Frontal cortex (tissue), 4 donors: ENCODE measurements at places on chromosomes 1 and 21. TPM values are rescaled to one million over a fixed set of nuclear protein-coding genes. Genes with fewer than 3 reads are reported as not detected.

DPH2 gene
- 12.2 TPM for total RNA-seq

TXNIP gene
- total RNA-seq: 125 TPM

GUCA2B gene
- total RNA-seq: not detected

MPZ gene
- total RNA-seq: 1.6 TPM

DMBX1 gene
- total RNA-seq: not detected

IL6R gene
- 3.3 TPM for total RNA-seq

PLPPR4 gene
- total RNA-seq: 168 TPM

BRWD1 gene
- total RNA-seq: 399 TPM

TSHB gene
- not detected for total RNA-seq

SAMD13 gene
- total RNA-seq: 5.3 TPM

TSNAX gene
- 60.7 TPM for total RNA-seq

- no peak for DNase-seq
Observed at GRCh38 chr1:235130766-235131270, 2.2 kb upstream of the TOMM20 start.

- DNase-seq: no peak
Observed at GRCh38 chr1:30403726-30404125, 319.7 kb downstream of the MATN1 start.

DNA sequence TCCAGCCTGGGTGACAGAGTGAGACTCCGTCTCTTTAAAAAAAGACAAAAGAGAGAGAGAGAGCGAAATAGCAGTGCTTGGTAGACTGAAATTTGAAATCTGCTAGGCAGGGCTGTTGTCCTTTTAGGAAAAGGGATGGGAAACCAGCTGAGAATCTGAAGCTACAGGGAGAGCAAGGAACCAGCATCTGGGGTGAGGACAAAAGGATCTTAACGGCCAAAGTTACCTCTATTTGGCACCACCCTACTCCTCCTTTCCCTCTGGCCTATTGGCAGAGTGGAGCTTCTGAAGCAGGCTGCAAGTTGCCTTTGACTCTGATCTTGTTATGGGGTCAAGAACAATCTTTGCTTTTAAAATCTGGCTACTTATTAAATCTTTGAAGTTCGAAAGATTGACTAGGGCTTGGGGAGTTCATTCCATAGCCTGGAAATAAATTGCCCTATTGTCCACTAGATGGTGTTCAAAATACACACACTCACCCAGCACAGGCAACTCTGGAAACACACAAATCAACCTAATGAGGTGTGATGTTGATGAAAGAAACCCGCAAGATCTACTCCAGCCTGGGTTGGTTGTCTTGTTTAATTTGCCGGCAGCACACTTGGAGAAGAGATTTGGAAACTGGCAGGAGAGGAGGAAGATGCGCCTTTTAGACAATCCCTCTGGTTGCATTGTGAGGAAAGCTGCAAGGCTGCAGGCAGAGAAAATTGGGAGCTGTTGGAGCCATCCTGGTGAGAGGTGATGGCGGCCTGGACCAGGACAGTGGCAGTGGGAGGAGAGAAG lies 16.5 kb upstream of the PARP1 start:
- DNase-seq: peak; percentile 61

DNA sequence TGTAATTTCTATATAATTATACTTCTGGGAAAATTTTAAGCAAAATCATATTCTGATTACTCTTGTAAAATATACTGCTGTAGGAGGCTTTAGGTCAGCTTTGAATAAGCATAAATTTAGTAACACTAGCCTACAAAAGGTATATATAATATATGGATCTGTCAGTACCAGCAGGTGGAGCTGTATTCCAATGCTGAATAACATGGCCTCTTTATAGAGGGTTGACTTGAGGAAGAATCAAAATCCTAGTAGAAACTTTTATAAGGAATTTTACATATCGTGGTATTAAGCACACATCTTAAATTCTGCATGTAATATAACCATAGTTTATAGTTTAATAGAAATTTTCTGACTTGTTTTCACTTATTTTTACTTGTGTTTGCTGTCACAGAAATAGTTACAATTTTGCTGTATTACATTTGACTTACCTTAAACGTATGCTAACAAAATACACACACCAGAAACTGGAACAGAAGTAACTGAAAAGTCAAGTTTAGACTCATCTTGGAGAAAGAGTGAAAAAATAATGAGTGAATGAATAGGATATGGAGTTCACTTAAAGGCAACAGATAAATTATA lies 79.3 kb downstream of the HMCN1 start:
- DNase-seq: no peak

DNA sequence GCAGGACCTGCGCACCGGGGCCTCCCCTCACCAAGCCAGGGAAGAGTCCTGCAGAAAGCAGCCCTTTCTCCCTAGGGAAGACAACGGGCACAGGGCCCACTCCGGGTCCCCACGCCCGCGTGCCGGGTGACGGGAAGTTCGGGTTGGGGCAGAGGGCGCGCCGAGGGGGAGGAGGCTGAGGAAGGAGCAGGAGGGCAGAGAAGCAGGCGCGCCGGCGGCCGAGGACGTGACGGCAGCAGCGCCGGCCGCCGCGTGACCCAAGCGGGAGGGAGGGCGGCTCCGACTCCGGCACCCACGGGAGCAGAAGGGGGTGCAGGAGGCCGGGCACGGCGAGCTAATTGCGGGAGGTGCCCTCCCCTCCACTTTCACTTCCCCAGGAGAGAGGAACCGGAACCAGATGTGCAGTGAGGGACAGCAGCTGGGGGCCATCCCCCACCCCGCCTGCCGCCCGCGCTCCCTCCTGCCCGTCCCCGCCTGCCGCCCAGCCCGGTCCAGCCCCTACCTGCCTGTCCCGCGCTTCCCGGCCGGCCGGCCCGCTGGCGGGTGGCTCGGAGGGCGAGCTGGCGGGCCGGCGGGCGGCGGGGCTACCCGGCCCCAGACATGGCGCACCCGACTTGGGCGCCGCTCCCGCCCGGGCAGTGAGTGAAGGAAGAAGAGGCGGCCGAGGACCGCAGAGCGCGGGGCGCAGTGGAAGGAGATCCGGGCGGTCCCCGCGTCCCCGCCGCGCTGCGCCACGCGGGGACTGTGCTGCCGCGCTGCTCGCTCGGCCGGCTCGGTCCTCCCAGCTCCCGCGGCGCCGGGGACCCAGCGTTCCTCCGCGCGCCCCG lies 510 bp downstream of the DENND4B start:
- peak; percentile 88 for DNase-seq

DNA sequence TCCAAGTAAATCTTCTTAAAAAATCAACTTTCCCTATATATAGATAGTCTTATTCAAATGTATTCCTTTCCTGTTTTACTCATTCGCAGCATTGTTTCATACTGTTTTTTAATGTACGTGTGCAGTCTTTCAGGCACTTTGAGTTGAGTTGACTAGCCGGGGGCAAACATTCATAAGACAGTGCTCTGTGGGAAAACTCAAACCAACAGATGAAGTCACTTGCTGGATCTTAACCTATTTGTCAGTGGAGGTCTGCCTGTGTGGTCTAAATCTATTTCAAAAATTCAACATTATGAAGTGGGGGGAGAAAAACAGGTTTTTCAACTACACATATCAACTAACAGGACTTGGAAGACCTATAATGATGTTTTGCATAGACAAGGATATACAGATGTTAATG lies 6.2 kb downstream of the HSD11B1 start:
- no peak for DNase-seq

GRCh38 chr1:90107990-90108389 lies 113.1 kb downstream of the ZNF326 start:
- no peak for DNase-seq

DNA sequence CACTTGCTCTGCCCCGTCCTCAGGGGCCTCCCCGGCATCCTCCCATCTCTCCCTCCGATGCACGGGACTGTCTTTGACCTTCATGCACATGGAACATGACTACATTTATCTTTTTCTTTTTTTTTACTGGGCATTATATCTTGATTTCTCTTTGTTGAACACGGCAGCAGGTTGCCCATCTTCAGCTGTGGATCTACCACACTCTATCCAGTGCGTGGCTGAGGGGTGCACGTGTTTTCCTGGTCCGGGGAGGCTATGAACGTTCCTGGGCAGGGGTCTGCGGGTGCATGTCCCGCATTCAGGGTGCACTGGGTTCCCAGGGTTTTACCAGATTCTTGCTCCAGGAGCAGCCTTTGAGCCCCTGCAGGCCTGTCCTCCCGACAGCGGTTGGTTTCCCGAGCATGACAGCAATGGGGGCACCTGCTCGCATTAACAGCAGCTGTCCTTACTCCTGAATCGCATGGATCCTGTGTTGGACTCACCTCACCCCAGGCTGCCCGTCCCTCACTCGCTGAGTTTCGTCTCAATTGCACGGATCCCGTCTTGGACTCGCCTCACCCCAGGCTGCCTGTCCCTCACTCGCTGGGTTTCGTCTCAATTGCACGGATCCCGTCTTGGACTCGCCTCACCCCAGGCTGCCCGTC lies 7.4 kb downstream of the POFUT2 start:
- no peak for DNase-seq

DNA sequence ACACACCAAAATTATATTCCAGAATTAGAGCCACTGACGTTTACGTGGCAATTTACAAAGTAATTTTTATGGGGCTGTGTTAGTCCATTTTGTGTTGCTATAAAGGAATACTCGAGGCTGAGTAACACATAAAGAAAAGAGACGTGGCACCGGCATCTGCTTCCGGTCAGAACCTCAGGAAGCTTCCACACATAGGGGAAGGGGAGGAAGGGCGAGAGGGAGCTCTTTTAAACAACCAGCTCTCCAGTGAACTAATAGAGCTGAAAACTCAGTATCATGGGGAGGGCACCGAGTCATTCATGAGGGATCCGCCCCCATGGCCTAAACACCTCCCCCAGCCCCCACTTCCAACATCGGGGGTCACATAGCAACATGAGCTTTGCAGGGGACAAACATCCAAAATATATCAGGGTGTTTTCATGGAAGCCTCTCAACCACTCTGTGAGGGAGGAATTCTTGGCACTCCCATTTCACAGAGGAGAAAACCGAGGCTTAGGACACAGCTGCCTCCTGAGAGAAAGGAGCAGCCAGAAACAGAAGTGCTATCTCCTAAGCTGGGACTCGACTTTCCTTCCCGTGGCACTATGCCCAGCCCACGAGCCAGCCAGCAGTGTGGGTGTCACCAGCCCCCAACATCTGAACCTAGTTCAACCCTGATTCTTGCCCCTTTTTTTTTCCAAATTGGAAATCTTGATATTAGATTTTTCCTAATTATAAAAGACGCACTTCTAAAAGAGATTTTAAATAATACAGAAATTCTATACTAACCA lies 29.2 kb downstream of the MIS18A start:
- no peak for DNase-seq

- no peak for DNase-seq
Observed at GRCh38 chr1:83619170-83619896, 379.6 kb downstream of the TTLL7 start.

DNA sequence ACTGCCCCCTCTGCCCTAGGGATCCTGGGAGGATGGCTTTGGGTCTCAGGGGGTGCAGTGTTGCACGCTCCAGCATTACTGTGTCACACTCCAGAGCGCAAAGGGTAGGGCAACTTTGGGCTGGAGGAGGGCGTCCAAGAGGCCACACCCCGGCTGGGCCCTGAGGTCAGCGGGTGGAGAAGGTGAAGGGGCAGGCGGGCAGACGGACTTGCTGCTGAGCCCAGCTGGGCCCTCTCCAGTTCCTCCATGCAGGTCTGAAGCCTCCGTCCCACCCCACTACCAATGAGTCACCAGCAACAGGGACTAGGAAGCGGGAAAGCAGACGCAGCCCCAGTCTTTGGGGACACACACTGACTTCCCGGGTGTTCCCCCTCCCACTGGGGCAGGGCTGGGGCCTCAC lies 116.0 kb downstream of the CASZ1 start:
- no peak for DNase-seq

GRCh38 chr1:63230722-63231121 lies 91.6 kb upstream of the FOXD3 start:
- no peak for DNase-seq

DNA sequence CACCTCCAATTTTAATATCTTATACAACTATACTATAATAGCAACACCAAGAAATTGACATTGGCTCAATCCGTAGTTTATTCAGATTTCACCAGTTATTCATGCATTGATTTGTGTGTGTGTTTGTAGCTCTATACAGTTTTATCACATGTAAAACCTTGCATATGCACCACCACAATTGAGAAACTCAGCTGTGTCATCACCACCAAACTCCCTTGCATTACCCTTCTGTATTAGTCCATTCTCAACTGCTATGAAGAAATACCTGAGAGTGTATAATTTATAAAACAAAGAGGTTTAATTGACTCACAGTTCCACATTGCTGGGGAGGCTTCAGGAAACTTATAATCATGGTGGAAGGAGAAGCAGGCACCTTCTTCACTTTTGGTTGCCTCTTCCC lies 162.1 kb downstream of the PATJ start:
- DNase-seq: no peak

DNA sequence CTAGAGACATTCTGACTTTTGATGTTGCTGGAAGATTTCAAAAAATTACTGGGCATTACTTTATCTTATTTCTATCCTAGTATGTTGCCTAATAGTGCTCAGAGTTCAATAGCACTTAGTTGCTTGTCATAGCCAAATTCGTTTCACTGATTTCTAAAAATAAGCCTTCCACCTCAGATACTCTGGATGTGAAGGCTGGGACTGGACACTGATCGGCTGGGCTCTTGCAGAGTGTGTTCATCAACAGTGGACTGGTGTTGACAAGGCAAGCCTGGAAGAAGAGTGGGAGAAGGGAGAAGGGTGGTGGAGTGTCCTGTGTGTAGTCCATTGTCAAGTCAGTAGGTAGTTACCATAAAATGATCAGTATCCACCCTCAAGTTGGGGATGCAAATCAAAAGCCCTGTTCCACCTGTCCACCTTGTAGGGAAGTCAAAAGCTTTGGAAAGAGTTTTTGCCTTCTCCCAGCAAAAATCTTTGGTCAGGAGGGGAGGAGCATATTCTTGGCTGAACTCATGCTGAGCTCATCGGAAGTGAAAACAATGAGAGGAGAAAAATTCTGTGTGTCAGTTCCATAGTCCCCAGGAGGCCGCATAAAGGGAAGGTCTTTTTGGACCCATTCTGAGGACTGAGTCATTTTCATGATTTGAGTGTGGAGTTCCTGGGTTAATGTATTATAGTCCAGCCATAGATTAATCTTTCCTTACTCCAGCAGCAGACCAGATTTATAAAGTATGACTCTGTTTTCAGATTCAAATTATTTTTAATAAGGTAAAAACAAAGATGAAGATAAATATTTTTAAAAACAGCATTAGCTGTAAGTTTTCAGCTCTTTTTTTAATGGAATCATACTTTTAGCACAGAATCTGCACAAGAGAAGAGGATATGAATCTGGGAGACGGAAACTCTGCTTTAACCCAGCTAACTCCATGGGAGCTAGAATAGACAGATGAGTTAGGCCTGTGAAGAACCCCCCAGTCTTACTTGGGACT lies 99.5 kb upstream of the BMP8A start:
- peak; percentile 17 for DNase-seq

- no peak for DNase-seq
Observed at GRCh38 chr1:66231681-66232463, 302.1 kb upstream of the SGIP1 start.

- DNase-seq: no peak
Observed at GRCh38 chr1:30633294-30633693, 90.1 kb downstream of the MATN1 start.

DNA sequence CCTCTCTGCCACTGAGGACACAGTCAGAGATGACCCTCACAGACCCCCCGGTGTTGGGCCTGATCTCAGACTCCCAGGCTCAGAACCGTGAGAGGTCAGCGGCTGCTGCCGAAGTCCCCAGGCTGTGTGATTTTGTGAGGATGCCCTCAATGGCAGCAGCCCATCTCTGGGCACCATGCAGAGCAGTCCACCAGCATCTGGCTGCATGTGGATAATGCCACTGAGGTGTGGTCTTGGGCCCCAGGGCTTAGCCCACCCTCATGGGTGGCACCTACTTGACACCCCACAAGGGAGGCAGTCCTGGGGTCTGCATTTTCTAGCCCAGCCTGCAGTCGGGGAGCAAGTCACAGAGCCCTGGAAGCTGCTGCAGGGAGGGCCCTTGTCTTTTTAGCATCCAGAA lies 5.5 kb upstream of the ACTRT2 start:
- DNase-seq: no peak

- DNase-seq: no peak
Observed at GRCh38 chr1:74235153-74235552, at the start of gene TNNI3K. TSS of gene TNNI3K (plus strand) at chr1:74235387. CDS start at chr1:74235452, 65 bp downstream.
